Activated naive CD8-positive, alpha-beta T cell treated with anti-CD3 and anti-CD28 coated beads, Interleukin-2, amount 10 ng/mL, durations not matched to agents 7 days and 5 days (primary cell): ENCODE measurements at places on chromosomes 16 and 17. TPM values are rescaled to one million over a fixed set of nuclear protein-coding genes. Genes with fewer than 3 reads are reported as not detected.

Gene BICDL2
- total RNA-seq, result 1.6 TPM

Gene KRT24
- not detected for total RNA-seq

Gene NPIPB6
- total RNA-seq, result 2.4 TPM

Gene COX6A2
- not detected for total RNA-seq
